Activated naive CD4-positive, alpha-beta T cell treated with Interleukin-2 at 50 U/mL for 16 hours (primary cell): ENCODE measurements at places on chromosomes 13 and 19.

DNA sequence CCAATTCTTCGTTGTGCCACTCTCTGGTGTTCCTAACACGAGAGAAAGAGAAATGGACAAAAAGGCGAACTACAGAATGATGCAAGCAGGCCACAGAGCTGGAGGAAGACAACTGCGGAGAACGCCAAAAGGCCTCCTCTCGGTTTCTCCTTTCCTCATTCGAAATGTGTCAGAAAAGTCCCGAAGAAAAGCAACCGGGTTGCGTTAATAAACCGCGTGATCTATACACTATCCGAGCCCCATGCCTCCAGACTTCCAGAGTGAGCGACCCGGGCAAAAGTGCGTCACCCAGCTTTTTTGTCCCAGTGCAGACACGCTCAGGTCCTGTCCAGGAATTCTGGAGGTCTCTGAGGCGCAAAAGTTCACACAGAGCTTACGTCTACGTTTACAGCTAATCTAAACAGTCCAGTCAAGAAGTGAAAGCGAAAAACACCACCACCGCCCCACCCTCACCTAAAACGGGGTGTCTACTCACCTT is 413 bp downstream of the N4BP2L2 start:
- DNase-seq: no peak

DNA sequence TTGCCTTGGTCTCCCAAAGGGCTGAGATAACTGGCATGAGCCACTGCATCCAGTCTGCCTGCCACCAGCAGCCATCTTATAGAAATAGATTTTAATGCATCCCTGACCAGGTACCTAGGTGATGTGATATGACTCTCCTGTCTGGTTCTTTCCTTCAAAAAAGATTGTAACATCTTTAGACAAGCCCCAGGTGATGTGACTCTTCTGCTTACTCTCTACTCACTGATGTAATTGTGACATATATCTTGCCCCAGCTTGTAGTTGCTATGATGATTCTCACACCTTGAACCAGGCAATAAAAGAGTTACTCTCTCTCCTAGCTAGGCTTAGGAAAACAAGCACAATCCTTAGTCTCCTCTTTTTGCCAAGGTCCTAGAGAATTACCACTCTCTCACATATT is 30.6 kb upstream of the ZNF681 start:
- no peak for DNase-seq

DNA sequence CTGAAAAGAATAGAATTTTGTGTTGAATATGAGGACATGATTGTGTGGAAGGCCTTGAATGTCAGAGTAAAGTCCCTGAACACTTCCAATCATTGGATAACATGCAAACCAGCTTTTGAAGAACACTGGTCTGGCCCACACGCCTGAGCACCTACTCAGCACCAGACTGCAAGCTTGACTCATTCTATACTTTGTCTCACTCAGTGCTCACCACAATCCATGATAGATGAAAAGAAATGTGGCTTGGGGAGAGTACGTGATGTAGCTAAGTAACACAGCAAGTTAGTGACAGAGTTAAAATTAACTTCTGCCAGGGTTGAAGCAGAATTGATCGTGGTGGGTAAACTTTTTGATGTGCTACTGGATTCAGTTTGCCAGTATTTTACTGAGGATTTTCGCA is 12.0 kb downstream of the DLEU7 start:
- DNase-seq: no peak

- DNase-seq: no peak
Measured at GRCh38 chr19:45079911-45080370, 881 bp downstream of the GEMIN7 start.

GRCh38 chr13:101394605-101395004 is 21.7 kb downstream of the NALCN start:
- DNase-seq: no peak

GRCh38 chr13:90414691-90415596 is 932.5 kb upstream of the MIR17HG start:
- no peak for DNase-seq

- DNase-seq: peak; percentile 49
Measured at GRCh38 chr19:6423499-6424194, 964 bp downstream of the KHSRP start.

DNA sequence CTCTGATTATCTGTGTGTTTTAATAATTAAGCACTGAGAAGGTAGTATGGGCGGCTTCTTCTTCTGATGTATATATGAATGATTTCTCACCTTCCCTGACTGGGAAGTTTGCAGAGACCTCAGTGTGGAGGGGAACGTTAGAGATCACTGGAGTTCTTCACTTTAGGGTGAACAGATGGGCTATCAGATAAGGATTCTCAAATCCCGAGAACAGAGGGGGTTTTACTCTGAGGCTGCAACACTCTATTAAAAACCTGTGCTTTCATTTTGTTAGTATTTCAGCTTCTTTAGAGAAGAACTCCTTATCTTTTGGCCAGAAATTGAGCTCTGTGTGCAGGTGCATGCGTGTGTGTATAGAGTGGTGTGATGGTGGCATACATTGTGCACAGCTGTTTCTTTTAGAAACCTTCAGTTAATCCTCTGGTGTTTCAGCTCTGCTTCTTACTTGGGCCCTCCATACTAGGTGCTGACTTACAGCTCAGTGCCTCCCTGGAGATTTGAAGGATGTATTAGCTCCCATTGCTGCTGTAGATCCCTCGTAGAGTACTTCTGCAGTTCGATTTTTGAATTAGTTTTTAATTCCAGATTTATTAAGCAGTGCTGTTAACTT is 45.3 kb upstream of the PCDH9 start:
- no peak for DNase-seq

DNA sequence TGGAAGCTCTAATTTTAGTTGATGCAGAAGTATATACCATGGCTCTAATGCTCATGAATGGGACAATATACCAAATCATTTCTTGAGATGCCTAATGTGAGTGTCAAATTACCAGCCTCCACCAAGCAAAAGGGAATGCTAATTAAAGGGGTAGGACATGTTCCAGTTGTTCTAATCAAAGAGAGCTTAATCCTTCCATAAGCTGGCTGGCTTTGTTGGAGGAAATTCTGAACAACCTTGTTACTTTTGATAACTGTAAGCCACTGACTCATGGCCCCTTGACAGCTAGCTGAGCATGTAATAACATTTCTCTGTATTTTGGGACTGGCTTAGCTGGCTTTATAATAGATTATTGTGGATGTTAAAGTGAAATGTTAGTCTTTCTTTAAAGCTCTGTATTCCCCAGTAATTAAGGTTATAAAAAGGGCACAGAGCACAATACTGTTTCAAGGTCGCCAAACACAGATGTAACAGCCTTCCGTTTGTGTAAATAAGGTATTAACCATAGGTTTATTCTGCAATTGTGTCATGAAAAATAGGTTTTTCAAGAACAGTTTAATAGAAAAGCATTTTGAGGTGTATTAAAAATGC is 1194.0 kb downstream of the PCDH9 start:
- no peak for DNase-seq

DNA sequence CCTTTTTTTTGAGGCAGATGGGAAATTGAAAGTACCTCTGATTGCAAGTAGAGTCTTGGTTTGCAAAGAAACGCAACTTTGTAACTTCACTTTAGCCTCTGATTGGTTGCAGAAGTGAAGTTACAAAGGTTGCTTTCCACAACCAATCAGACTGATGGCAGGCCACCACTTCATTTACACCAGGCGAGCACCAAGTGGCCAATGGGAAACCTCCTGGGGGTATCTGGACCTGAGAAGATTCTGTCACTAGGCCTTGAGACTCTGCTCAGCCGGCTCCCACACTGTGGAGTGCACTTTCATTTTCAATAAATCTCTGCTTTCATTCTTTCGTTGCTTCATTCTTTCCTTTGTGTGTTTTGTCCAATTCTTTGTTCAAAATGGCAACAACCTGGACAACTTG is 19.1 kb downstream of the PEPD start:
- DNase-seq: no peak

- no peak for DNase-seq
Measured at GRCh38 chr13:40758811-40759210, 12.2 kb downstream of the MRPS31 start.

DNA sequence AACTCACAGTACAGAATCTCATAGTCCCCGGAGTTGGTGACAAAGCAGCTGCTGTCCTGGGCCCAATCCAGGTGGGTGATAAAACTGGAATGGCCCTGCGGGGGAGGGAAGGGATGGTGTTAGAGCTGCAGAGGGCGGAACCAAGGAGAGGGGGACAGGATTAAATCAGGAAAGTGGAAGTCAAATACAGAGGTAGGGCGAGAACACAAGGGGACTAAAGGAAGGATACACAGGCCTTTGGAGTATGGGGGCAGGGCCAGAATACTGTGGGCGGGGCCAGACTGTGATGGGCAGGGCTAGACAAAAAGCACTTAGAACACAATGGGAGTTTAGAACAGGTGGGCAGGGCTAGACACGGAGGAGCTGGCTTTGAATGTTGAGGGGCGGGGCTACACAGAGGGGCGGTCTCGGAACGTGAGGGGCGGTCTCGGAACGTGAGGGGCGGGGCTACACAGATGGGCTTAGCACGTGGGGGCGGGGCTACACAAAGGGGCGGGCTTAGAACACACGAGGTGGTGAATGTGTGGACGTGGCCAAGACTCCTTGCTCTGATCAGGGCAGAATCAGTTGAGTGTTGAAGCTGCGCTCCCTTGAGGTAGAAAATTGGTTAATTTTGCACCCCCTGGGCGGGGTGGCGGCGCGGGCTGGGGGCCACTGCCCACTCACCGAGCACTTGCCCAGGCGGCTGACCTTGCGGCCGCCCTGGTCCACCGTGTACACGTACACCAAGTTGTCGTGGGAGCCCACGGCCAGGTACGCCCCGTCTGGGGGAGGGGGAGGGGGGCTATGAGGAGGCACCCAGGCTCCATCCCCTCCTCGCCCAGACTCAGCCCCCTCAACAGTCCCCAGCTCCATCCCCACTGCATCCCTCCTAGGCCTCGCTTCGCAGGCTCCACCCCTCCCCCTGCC is 14.0 kb upstream of the GPR4 start:
- DNase-seq: peak; percentile 79

DNA sequence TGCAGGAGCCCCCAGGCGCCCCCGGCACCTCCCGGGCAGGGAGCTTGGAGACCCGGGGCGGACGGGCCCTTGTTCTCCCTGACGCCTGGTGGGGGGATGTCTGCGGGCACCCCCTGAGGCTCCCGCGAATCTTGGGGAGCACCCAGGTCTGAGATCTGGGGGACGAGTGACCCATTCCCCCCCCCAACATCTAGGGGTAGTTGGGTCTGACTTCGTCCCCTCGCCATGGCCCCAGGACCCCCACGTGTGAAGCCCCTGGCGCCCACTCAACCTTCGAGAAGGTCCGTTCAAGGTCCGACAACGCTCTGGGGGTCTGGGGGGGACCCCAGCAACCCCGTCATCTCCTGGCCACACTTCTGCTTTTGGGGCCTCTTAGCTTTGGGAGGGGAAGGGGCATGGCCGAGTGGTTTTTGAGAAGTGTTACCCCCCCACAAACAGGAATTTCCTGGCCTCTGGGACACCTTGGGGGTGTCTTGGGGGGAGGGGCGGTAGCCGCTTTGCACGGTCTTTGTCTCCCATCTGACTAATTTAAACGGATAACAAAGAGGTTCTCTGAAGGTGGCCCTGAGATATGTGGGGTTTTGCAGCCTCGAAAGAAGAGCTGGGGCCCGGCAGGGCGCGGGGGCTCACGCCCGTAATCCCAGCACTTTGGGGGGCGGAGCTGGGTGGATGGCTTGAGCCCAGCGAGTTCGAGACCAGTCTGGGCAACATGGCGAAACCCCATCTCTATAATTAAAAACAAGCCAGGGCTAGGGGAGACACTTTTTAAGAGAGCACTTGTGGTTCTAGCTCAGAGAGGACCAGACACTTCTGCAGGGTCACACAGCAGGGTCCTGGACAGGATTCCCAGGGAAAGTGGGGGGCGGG is 608 bp downstream of the CNN2 start:
- DNase-seq: peak; percentile 38

DNA sequence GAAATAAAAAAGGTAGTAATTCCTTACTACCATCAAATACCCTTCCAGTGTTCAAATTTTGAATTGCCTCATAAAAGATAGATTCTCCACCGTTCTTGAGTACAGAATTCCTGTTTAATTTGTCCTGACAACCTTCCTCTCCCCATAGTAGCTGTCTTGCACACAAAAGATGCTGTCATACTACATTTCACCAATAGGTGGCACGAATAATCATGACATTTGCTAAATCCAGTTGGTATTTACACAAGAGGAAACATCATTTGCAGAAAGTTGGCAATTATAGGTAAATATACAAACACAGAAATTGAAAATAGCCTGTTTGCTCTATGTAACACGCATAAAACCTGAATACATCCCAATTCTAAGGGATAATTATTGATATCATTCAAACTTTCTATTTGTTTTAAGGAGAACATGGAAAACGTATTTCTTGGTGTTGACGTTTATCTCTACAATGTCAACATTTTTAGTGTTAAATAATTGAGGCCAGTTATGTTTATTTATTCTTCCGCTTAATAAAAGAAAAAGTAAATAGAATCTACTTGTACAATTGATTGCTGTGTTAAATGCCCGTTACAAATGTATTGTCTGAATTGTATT is 58.3 kb upstream of the CLDN10 start:
- DNase-seq: no peak

GRCh38 chr13:23856008-23856750 is 33.0 kb downstream of the MIPEP start:
- DNase-seq: no peak

- no peak for DNase-seq
Measured at GRCh38 chr19:36025541-36025940, 7.1 kb downstream of the CLIP3 start.

DNA sequence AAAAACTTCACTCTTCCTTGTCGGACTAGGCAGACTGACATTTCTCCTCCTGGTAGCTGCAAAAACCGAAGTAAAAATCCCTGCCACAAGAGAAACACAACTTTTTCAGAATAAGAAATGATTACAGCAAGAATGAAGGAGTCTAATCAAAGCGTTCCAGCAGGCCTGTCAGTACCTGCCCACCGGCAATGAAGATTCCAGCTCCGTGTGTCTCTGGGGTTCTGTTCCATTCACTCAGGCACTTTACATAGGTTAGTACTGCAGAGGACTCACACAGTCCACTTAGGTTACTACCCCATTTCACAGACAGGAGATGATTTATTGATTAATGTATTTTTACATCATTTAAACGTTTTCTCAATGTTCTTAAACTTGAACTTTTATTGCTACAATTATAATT is 275.5 kb downstream of the NHLRC3 start:
- DNase-seq: no peak

- DNase-seq: no peak
Measured at GRCh38 chr13:61148691-61149315, 266.8 kb downstream of the PCDH20 start.

DNA sequence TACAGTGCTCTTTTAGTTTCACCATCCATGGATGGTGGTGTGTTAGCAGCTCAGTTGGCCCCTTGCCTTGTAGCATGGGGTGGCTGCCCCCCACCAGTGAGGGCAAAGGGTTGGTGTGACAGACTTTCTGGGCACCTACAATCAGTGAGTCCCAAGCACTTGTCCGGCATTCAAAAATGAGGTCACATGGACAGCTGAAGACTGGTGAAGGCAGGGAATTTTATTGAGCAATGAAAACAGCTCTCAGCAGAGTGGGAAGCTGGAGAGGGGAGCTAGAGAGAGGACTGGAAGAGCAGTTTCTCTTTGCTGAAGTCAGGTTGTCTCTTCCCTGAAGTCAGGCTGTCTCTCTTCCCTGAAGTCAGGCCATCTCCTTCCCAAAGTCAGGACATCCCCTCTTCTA is 1053.2 kb downstream of the SLITRK1 start:
- DNase-seq: no peak
